A549 (cell line): ENCODE measurements at places on chromosomes 3 and 15.

GRCh38 chr3:182703233-182703632, 90.1 kb upstream of the ATP11B start:
- no peak for DNase-seq

DNA sequence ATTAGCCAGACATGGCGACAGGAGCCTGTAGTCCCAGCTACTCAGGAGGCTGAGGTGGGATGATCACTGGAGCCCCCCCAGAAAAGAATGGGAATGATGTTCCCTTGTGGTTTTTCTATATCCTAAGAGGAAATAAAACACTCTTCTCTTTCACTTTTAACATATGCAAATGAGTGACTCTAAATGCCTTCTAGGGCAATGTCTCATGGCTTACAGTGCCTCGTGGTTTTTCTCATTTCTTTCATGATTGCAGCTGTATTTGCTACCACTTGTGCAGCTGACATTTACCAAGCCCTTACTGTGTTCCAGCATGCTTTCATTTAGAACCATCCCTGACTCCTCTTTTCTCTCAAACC, 26.4 kb downstream of the STOML1 start:
- DNase-seq = no peak

DNA sequence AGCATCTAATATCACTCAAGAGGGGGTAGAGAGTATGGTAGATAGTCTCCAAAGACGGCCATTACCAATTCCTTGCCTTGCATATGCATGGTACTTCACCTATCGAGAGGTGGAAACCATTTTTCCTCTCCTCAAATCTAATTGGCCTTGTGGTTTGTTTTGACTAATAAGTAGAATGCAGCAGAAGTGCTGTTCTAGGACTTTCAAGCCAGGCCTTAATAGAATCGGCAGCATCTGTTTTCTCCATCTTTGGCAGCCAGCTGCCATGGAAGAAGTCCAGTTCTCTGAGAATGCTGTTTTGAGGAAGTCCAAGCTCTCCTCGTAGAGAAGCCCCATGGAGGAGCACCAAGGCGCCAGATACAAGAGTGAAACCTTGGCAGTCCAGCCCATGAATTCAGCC, 59.1 kb upstream of the RASGRP1 start:
- DNase-seq = no peak

- no peak for DNase-seq
Observed at GRCh38 chr3:106813742-106814141, 563.5 kb upstream of the CCDC54 start.

DNA sequence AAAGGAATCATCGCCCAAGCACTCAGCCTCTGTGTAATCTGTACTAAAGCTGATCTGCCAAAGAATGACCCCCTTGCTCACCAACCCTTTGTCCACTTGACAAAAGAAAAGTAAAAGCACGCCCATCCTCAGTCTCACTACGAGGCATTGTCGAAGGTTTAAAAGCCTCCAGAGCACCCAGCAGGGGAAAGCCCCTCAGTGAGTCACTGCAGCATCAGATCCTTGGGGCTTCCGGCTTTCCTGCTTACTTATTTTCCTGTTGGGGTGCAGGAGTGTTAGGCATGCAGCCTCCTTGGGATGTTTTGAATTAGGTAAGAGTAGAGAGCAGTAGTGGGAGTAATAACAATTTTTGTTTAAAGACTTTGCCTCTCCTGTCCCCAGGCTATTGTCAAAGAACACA, 216.1 kb downstream of the MTHFS start:
- peak; percentile 68 for DNase-seq

- no peak for DNase-seq
Observed at GRCh38 chr3:111087924-111088469, 16.4 kb downstream of the NECTIN3 start.

DNA sequence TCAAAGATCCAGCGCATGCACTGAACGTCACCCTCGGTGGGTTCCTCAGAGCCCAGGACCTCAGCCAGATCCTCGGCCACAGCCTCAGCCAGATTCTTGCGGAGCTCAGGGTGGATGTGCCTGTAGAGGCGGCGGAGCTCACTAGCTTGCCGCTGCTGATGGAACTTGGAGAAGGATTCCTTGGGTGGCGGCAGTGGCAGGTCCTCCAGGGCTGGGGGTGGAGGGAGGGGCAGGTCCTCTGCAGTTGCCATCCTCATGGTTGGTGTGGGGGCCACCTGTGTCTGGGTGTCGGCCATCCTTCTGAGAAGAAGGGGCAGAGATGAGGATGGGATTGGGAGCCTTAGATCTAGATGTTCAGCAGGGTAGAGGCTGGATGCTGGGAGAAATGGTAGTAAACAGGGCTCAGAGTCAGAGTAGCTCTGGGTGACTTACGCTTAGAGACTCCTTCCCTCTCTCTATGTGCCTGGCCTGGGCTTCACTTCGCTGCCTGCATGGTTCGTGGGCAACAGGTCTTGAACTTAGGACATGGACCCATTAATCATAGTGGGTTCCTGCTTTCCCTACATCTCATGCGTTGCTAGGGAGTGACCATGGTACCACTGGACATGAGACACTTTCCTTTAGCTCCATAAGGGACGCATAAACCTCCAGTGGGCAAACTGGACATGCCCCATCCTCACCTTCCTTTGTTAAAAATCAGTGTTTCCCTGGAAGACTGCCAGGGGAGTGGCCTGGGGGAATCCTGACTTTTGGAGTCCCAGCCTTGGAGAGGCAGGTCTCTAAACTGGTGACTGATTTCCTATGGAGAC, 3.0 kb downstream of the XIRP1 start:
- DNase-seq = no peak

- no peak for DNase-seq
Observed at GRCh38 chr3:37736624-37737023, 125.1 kb upstream of the CTDSPL start.

DNA sequence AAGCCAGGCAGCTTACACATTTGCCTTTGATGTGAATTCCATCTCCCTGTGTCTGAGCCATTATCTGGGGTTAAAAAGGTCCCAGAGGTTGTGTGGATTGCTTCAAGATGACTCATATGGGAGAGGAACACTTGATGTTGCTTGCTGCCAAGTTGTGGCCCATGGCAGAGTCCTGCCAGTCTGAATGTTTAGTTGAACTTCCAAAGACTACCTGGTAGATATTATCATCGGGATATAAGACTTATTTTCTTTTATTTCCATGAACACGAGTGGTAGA, 85.6 kb downstream of the TJP1 start:
- peak; percentile 94 for DNase-seq

- no peak for DNase-seq
Observed at GRCh38 chr3:187082758-187083375, 56.4 kb downstream of the RPL39L start.

- no peak for DNase-seq
Observed at GRCh38 chr15:92616621-92617548, 38.7 kb downstream of the FAM174B start.

- DNase-seq = no peak
Observed at GRCh38 chr3:183526838-183527427, 28.6 kb downstream of the KLHL6 start.

DNA sequence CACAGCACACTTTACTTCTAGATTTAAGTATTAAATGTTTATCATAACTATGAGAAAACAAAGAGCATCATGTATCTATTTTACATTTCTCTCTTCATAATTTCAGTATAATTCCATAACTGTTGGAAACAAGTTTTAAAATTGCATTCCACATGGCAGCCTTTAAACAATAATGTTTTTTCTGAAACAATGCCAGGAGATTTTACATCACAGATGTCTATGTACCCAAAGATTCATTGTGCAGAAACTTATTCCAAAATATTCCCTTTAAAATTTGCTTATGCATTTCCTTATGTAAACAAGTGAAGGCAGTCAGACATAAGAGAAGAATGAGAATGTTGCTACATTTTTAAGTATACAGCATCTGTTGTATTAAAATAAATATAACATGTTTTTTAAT, 324.9 kb upstream of the COL8A1 start:
- DNase-seq = no peak

DNA sequence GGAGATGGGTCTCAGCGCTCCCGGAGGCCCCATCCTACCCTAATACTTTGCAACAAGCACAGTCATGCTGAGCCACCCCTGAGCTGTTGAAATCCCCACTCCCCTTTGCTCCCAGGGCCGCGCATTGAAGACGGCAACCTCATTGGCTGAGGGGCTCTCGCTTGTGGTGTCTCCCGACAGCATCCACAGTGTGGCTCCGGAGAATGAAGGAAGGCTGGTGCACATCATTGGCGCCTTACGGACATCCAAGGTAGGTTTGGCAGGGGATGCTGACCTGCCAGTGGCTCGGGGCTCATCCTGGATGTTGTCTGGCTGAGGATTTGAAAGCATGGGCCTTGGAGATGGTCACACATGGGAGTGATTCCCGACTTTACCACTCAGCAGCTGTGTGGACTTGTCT, 5.9 kb downstream of the TMEM43 start:
- no peak for DNase-seq

GRCh38 chr3:121768452-121768851, 18.9 kb upstream of the GOLGB1 start:
- DNase-seq = no peak

DNA sequence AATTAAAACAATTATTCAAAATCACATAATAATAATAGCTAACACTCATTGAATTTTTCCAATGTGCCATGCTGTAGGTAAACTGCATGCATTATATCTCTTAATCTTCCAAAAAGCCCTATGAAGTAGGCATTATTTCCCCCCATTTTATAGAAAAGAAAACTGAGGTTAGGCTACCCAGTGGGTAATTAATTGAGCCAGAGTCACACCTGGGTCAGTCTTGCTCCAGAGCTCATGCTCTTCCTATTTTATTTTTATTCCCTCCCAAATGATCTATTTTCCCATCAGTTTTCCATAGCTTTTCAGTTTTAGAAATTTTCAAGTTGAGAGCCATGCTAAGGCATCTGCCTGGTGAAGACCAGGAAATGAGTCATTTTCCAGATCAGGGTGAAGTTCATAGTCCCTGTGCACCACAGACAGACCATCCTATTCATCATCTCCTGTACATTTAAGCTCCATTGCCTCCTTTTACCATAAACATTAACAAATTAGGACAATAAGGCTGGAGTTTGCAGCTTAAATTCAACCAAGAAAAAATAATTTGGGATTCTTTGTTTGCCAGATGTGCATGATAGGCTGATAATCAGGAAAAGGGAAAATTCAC, 417.3 kb downstream of the OTOL1 start:
- DNase-seq = no peak

DNA sequence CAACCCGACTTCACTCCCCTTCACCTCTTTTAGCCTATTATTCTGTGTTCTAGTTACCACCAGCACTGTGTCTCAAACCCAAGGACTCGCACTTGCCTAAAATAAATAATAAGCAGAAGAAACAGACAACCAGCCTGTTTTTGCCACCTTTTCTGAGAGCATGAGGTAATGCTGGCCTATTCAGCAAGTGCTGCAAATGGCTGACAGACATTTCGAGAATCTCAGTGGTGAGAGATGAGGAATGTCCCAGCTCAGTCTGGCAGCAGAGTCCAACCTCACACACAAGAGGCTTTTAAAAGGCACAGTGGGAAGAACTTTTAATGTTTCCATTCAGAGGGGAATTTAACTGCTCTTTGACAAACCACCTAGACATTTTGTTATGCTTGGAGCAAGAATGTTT, 143.3 kb upstream of the GMNC start:
- DNase-seq = no peak

- no peak for DNase-seq
Observed at GRCh38 chr15:83587091-83587490, 66.8 kb upstream of the ADAMTSL3 start.

DNA sequence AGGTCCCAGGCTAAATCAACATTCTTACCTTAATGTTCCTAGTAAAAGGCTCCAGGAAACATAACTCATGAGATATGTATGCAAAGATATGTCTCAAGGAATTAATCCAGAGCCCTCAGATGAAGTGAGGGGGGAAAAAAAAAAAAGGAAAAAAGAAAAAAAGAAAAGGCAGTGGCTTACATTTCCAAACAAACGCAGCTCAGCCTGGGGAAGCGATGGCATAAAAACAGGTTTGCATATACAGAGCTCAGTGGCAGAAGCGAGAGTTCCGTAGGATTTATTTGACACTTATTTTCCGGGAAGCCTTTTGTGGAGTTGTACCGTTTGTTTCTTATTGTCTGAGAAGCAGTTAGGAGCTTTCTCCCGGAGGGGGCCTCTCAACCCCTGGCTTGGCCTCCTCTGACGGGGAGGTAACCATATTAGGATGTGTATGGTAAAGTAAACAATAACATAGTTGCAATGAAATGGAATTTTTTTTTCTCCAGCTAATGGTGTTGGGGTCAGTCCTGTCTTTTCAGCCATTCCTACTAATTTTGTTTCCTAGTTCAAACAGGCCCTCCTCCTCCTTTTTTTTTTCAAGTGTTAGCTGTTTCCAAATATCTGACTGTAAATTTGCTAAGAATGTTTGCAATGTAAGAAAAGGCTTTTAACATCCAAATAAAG, 338.6 kb downstream of the FOXP1 start:
- no peak for DNase-seq

GRCh38 chr3:108215871-108216270, 6.4 kb downstream of the IFT57 start:
- DNase-seq = no peak

- DNase-seq = peak; percentile 43
Observed at GRCh38 chr3:27630885-27631284, 91.2 kb downstream of the EOMES start.

GRCh38 chr15:69783211-69783610, 314.5 kb downstream of the TLE3 start:
- no peak for DNase-seq

DNA sequence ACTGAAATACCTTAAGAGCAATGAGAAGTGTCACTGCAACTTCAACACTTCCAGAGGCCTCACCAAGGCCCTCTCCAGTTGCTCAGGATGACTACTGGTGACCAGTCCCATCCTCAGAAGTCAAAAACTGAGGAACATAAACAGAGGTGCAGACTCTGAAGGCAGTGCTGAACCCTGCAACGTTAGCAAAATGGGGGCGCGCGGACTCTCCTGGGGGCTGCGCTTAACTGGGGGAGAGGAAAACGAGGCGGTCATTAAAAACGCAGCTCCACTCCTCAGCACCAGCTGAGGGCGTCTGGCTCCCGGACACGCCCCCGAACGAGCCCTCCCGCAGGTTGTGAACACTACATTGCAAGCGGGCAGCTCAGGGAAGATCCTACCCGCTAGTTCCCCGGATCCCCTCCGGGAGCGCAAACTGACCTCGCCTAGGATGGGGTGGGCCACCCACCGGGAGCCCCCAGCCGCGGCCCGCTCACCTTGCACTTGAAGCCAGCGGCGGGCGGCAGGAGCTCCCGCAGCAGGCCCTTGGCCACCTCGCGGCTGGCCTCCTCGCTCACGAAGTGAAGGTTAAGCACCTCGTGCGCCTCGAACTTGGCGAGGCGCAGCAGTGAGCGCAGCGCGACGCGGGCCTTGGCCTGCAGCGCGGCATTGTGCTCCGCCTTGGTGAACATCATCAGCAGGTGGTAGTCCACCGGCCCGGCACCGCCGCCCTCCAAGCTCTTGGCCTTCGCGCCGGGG, 711 bp downstream of the XXYLT1 start:
- DNase-seq = peak; percentile 27

DNA sequence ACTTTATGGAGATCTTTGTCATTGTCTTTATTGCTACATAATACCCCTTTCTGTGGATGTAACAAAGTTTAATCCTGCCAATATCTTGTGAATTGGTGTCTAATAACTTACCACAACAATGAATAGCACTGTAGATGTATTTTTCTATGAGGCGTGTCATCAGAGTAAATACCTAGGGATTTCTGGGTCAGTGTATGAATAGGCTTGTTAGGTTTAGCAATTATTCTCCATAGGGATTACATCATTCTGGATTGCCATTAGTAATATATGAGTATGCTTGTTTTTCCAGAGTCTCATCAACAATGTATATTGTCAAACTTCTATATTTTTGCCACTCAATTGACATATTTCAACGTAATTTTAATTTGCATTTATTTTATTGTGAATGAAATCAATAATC, 67.9 kb downstream of the UNC13C start:
- DNase-seq = no peak
